ENCODE measurements at places on chromosomes 7 and 10.

DNA sequence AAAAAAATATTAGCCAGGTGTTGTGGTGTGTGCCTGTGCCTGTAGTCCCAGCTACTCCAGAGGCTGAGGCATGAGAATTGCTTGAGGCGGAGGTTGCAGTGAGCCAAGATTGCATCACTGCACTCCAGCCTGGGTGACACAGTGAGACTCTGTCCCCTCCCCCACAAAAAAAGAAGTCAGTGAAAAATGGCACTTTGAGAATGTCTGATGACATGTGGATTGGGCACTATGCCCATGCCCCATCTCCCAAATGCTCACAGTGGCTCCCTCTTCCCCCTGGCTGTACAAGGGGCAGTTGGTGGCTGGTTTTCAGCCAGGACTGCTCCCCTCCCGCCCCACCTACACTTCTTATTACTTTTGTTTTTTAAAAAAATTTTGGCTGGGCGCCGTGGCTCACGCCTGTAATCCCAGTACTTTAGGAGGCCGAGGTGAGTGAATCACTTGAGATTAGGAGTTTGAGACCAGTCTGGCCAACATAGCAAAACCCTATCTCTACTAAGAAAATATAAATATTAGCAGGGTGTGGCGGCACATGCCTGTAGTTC, 26.1 kb downstream of the IL15RA start:
- DNase-seq = no peak

- DNase-seq = no peak
Observed at GRCh38 chr7:36025190-36025589, 127.9 kb upstream of the EEPD1 start.

- peak; percentile 80 for DNase-seq
Observed at GRCh38 chr7:105014693-105015389, 836 bp downstream of the KMT2E start.

GRCh38 chr7:71132127-71132376, at the start of gene GALNT17:
GALNT17 (plus strand) TSS chr7:71132144.
- no peak for DNase-seq

DNA sequence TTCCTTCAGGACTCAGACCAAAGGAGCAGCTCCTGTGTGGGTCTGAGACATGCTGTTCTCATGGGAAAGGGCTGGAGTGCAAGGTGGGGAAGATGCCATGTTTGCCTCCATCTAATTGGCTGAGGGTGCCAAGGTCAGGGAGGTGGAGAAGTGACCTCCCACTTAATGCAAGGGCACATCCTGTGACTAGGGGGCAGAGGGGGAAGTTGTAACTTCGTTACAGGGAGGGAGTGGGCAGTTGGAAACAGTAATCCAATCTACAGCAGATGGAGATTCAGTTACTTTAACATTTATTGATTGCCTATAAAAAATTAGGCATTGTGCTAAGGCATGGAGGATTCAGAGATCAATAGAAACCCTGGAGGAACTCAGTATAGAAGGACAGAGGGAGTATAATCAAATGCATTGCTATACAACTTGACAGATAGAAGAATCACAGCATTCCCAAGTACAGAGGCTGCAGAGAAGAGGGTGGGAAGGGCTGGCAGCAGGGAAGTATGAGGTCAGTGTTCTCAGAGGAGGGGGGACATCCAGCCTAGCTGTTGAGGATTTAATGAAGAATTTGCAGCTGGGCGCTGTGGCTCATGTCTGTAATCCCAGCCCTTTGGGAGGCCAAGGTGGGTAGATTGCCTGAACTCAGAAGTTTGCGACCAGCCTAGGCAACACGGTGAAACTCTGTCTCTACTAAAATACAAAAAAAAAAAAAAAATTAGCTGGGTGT, 75.9 kb downstream of the CCNY start:
- no peak for DNase-seq

GRCh38 chr10:4822208-4822607, 3.8 kb upstream of the AKR1E2 start:
- no peak for DNase-seq

GRCh38 chr10:111440501-111440900, 363.7 kb downstream of the ADRA2A start:
- DNase-seq = peak; percentile 57

- no peak for DNase-seq
Observed at GRCh38 chr7:155792999-155793560, 19.2 kb downstream of the SHH start.

DNA sequence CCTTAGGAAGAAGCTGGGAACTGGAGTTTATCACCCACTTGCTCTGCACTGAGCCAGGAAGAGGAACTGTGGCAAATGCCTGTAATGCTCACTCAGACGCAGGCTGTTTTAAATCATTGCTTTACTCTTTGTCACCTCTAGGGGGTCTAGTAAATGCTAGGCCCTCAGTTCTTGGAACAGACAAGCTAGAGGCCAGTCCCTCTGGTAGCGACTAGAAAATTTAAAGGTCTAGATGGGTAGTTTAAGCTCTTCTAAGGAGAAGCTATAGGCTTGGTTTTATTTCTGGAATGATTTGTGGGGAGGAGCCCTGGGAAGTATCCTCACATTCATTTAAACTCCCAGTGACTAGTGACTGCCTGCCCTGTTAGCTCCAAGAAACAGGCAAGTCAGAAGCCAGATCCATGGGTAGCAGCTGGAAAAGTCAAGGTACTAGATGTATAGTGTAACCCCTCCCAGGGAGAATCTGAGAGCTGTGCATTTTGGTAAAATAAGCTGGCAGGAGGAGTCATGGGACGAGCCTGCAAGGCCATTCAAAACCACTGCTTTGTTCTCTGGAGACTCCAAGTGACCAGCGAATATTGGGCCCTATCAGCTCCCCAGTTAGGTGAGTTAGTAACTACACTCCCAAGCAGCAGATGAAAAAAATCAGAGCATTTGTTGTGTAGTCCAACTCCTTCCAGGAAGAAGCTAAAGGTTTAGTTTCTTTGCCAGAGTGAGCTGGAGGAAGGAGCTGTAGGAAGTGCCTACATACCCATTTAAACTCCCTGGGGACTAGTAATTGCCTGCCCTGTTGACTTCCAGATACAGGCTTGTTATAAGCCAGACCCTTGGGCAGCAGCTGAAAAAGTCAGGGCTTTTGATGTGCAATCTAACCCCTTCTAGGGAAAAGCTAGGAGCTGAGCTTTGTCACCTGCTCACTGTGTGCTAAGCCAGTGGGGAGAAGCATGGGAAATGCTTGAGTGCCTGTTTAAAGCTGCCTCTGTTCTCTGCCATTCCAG, 68.9 kb downstream of the DYNC1I1 start:
- DNase-seq = no peak

GRCh38 chr7:1313613-1314012, 80.9 kb downstream of the UNCX start:
- no peak for DNase-seq

DNA sequence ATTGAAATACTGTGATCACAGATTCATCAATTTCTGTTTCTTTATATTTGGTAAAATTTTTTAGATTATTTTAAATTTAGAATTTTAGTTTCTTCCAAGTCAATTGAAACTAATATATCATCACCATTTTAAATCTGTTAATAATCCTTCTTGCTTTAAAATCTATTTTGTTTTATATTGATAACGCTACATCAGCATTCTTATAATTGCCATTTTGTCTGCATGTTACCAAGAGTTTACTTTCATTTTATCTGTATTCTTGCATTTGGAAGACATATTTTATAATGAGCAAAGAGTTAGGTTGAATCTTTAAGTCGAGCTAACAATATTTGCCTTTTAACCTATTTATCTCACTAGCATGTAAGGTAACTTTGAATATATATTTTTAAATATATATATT, 890.6 kb downstream of the DNAJB9 start:
- no peak for DNase-seq

- DNase-seq = no peak
Observed at GRCh38 chr7:18667466-18667865, 171.9 kb downstream of the HDAC9 start.

GRCh38 chr10:107423903-107424302, 259.4 kb upstream of the SORCS1 start:
- DNase-seq = no peak

DNA sequence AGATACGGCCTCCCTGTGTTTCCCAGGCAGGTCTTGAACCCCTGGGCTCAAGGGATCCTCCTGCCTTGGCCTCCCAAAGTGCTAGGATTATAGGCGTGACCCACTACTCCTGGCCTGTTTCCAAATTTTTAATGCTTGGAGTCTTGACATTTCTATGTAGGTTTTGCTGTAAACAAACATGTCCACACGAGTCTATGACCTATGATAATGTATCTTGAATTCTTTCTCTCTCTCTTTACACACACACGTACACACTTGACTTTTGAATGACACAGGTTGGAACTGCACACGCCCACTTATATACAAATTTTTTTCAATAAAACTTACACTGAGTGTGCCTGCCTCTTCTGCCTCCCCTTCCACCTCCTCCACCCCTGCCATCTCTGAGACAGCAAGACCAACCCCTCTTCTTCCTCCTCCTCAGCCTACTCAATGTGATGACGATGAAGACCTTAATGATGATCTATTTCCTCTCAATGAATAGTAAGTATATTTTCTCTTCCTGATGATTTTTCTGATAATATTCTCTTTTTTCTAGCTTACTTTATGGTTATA, 44.1 kb upstream of the LAMB1 start:
- no peak for DNase-seq

DNA sequence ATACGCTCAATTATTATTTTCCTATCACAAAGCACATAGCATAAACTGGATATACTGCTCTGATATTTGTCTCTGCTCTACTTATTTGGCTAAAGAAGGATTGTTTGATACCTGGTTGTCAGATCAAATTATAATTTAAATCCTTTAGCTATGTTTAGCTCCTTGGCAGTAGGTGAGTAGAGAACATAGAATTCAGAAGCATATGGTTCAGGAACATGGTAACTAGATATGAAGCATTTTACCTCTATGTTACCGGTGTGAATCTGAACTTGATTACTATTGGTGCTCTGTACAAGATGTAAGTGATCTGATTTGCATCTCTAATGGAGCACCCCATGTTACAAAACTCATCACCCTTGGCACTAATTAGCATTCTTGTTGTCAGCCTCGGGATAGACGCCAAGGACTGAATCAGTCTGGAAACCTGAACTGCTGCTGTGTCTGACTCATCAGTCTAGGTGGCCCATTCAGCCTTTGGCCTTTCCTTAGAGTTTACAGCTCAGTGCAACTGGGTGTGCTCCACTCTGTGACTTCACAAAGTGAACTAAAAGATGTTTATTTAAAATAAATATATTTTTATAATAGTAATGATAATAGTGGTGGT, 12.3 kb upstream of the MYPN start:
- peak; percentile 83 for DNase-seq

DNA sequence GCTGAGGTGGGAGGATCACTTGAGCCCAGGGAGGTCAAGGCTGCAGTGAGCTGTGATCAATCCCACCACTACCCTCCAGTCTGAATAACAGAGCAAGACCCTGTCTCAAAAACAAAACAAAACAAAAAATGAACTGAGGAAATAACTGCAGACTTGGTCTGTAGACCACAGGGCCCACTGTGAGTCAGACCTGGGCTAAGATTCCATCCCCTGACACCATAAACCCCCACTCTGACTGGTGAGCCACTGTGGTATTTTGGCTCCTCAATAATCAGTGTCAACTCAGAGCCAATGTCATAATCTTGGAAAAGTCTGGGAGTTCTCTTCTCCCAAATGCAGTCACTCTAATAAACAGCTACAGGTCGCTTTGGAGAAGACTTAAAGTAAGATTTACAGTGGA, 24.0 kb upstream of the ERCC6 start:
- no peak for DNase-seq

GRCh38 chr7:148515728-148516695, 74.6 kb upstream of the C7orf33 start:
- DNase-seq = no peak

DNA sequence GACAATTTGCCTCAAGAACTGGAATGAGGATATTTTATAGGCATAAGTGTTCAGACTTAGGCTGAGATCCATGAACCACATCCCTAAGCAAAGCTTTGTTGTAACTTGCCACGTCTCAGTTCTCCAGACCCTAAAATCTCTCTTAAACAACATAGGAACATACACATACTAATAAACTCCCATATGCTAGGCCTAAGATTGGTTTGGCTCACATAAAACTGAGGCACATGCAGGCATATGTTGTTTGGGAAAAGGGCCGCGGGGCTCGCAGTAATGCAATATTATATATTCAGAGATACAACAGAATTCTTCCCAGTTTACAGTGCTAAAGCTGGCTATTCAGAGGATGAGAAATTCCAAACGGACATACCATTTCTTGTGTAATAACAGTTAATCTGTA, 61.0 kb downstream of the DOCK4 start:
- no peak for DNase-seq

DNA sequence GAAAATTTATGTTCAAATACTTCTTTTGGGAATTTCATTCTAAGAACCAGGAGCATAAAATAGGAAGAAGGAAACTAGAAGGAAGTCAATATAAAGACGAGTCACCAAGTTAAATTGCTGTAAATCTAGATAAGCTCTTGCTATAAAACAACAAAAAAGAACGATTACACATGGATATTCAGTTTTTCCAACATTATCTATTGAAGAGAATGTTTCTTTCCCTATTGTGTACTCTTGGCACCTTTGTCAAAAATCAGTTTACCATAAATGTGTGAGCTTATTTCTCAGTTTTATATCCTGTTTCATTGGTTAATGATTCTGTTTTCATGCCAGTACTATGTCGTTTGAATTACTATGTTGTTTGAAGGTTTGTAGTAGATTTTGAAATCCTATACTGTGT, 536.3 kb upstream of the MKI67 start:
- no peak for DNase-seq

DNA sequence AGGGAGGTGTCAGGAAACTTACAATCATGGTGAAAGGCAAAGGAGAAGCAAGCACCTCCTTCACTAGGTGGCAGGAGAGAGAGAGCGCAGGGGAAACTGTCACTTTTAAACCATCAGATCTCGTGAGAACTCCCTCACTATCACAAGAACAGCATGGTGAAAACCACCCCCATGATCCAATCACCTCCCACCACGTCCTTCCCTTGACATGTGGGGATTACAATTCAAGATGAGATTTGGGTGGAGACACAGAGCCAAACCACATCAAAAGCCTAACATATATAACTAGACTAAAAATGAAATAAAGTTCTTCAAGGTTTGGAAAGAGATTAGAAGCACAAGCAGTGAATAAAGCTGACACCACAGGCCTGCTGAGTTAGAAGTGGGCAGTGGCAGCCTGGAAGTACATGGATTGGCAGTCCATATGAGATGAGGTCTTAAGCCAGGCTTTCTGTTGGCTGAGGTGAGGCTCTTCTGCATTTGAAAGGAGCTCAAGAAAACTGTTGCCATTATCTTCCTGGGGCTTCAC, 96.4 kb upstream of the MDFIC start:
- DNase-seq = no peak

- DNase-seq = no peak
Observed at GRCh38 chr7:158789842-158790241, 39.5 kb downstream of the ESYT2 start.

GRCh38 chr7:27462575-27463270, 200.0 kb downstream of the HIBADH start:
- DNase-seq = no peak

- no peak for DNase-seq
Observed at GRCh38 chr10:76112826-76113150, 681.4 kb downstream of the LRMDA start.

All from G401 (cell line).